OCI-LY7 (cell line): ENCODE measurements at places on chromosomes 16 and 17.

DNA sequence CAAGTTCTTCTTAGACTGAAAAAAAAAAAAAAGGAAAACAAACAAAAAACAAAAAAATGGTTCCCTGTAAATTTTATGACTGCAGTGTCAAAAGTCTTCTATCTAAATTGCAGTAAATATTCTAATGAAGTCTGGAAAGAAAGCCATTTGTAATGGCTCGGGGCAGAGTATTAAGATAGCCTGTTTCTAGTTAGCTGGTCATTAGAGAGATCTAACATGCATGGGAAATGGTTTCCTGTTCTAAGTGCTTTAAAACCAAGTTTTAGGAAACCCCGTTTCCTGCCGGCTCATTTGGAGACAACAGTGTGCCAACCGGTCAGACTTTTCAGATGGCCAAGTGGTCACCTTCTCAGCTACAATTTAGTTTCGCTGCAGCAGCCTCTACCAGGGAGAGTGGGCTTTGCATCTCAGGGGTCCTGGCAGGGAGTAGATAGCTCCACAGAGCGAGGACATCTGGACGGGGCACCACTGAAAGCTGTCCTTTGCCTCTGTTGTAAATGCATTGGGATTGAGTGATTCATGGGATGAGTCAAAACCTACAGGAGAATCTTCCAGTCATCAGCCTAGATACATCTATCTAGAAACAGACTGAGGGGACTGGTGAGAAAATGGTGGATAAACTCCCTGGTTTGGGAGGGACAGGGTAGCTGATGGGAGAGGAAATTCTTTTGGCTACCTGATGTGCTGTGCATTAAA is 473.2 kb upstream of the SALL1 start:
- DNase-seq: no peak

DNA sequence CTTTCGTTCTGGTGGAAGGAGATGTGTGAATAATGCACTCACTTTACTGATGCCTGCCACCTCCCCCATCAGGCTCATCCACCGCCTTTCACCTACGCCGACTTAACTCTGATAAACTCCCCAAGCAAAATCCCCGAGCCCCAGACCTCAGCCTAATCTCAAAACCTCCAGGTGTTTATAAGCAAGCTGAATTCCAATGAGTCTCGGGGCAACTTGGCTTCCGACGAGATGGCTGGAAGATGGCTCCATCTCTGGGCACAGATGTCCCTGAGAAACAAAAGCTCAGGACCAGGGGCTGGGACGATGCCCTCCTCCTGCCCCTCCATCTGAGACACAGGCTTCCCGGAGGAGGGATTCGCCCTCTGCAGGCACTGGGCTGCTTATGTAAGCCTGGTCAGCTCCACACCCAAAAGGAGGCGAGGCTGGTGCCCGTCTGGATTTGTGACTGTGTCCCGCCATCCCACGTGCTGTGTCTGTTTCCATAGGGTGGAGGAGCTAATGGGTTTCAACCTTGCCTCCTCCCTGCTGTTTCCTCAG is 386.4 kb upstream of the TNRC6C start:
- no peak for DNase-seq

- DNase-seq: peak; percentile 69
Observed at GRCh38 chr16:85659805-85660511, 28.8 kb downstream of the GINS2 start.

- DNase-seq: no peak
Observed at GRCh38 chr17:76554131-76554530, 14.3 kb downstream of the PRCD start.

GRCh38 chr17:2292100-2292499 is 11.5 kb downstream of the SMG6 start:
- no peak for DNase-seq

DNA sequence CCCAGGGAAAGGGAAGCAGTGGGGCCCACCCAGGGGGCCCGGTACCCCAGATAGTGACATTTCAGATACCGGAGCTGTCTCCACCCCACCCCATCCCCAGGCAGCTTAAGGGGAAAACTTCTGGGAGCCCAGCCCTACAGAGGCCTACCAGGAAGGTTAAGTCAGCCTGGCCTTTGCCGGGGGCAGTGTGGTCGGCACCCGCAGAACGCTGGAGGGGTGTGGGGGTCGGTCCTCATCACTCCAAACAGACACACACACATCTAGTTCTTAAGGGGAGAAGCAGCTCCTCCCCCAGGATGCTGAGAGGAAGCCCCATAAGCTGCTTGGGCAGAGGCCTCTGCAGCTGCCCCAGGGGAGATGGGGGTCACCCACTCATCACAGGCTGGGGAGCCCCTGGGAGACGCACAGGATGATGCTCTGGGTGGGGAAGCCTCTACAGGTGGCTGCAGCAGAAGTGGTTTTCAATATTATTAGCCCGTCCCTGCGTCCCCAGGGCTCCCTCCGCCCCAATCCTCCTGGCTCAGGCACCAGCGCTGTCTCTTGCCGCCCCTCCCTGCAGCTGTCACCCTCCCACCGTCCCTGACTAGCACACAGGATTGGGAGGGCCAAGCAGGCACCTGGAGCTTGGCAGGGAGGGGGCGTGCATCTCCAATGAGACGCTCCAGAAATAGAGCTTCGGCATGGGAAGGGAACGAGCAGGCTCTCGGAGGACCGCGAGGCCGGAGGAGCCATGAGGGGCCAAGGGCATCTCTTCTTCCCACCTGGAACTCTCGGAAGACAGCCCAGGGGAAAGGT is 1.4 kb upstream of the ABR start:
- peak; percentile 95 for DNase-seq

GRCh38 chr16:2686912-2687507 is 4.7 kb downstream of the KCTD5 start:
- peak; percentile 57 for DNase-seq

- no peak for DNase-seq
Observed at GRCh38 chr16:81552743-81553079, 108.1 kb downstream of the CMIP start.

GRCh38 chr17:1920948-1921351 is 91.1 kb downstream of the RPA1 start:
- no peak for DNase-seq

- no peak for DNase-seq
Observed at GRCh38 chr16:3819746-3820724, 60.5 kb downstream of the CREBBP start.

DNA sequence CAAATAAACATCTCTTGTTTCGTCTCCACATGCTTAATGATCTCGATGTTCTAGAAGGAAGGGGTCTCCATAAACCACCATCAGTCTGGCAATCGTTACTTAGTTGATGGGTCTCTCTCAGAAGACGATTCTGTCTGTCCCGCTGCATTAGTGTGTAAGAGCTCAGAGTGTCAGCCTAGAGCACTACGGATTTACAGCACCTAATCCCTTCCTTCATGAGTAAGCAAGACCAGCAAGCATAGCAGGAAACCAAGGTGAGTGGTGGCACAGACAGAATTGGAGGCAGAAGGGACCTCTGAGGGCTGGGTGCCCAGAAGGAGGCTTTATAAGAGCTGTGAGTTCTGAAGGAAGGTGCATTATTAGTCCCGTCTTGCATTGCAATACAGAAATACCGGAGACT is 440.1 kb downstream of the RBFOX1 start:
- no peak for DNase-seq

- DNase-seq: no peak
Observed at GRCh38 chr16:19406891-19407491, 10.7 kb upstream of the TMC5 start.

DNA sequence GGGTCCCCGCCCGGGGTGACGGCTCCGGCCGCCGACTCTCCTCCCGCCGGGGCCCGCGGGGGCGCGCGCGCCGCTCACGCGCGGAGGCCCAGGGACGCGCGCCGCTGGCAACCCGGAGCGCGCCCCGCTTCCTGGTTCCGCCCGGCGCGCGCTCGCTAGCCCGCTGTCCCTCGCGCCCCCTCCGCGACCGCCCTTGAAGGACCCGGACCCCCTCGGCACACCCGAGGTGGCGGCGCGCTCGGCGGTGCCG is at the start of gene STAT5B:
Gene STAT5B, minus strand, starts transcription at position 33 of the 250 bp plus-strand sequence. CDS start 44,264 bp downstream, outside the sequence.
- DNase-seq: peak; percentile 89

- DNase-seq: no peak
Observed at GRCh38 chr17:30429155-30429554, 48.1 kb upstream of the GOSR1 start.

DNA sequence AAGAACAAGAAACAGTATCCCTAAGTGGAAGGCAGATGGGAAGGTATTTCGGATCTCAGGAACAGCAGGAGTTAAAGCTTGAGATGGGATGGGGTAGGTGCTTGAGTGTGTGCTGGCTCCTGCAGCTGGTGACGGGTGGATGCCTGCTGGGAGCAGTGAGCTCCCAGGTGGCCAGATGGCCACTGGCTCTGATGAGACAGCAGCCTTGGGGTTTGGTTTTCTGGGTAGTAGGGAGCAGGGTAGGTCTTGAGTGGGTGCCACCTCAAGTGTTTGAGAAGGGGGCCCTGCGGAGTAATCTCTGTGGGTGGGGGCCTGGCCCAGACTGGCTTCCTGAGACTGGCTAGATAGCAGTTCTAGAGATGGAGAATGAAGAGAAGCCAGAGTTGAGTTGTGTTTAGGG is 10.3 kb downstream of the EPN2 start:
- no peak for DNase-seq

- peak; percentile 16 for DNase-seq
Observed at GRCh38 chr17:79192503-79193351, 118.1 kb downstream of the ENGASE start.

DNA sequence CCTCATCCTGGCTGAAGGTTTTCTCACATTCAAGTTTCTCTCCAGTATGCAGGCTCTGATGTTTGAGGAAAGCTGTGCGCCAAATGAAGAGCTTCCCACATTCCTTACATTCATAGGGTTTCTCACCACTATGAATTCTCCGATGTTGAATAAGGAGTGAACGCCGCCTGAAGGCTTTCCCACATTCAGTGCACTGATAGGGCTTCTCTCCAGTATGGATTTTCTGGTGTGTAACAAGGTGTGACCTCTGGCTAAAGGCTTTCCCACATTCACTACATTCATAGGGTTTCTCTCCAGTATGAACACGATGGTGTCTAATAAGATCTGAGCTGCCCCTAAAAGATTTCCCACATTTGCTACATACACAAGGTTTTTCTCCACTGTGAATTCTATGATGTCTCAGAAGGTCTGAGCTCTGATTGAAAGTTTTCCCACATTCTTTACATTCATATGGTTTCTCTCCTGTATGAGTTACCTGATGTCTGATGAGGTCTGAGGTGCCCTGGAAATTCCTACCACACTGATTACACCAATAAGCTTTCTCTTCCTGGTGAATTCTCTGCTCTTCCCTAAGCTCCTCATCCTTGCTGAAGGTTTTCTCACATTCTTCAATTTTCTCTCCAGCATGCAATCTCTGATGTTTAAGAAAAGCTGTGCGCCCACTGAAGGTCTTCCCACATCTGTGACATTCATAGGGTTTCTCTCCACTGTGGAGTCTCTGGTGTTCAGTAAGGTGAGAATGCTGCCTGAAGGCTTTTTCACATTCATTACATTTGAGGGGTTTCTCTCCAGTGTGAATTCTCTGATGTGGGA is 8.9 kb downstream of the ZNF594 start:
- no peak for DNase-seq

GRCh38 chr17:7216242-7217112 is 3.2 kb downstream of the DLG4 start:
- peak; percentile 22 for DNase-seq

GRCh38 chr17:50677851-50678375 is 29.8 kb downstream of the ANKRD40 start:
- no peak for DNase-seq

DNA sequence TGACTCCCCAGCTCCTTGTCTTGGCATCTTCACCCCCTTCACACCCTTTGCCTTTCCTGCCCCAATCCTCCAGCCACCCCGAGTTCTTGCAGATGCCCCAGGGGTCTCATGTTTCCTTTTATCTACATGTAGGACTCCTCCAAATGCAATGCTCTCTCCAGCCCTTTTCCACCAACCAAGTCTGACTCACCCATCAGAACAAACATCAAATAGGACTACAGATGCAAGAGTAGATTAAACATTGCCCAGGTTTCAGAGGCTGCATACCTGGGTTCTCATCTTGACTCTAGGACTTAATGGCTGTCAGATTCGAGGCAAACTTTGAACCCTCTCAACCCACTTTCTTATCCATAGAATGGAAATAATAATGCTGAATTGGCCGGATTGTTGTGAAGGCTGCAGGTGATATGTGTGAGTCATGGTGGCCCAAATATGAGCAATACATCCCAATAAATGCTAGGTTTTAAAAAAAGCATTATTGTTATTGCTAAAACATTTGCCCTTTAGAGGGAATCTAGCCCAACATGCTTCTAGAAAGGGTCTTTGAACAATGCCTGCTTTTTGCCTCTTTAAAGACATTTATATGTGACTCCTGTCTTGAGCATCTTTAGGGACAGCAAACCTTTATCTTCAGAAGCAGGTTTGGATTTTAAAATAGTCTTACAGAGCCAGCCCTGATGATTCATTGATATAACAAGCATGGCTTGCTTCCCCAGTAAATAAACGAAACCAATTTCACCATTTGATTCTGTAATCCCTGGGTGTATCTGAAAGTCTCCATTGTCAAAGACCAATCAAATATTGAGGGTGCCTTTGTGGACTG is 310.1 kb downstream of the FOXL1 start:
- DNase-seq: no peak

- DNase-seq: no peak
Observed at GRCh38 chr17:69555056-69555455, 140.6 kb downstream of the MAP2K6 start.

DNA sequence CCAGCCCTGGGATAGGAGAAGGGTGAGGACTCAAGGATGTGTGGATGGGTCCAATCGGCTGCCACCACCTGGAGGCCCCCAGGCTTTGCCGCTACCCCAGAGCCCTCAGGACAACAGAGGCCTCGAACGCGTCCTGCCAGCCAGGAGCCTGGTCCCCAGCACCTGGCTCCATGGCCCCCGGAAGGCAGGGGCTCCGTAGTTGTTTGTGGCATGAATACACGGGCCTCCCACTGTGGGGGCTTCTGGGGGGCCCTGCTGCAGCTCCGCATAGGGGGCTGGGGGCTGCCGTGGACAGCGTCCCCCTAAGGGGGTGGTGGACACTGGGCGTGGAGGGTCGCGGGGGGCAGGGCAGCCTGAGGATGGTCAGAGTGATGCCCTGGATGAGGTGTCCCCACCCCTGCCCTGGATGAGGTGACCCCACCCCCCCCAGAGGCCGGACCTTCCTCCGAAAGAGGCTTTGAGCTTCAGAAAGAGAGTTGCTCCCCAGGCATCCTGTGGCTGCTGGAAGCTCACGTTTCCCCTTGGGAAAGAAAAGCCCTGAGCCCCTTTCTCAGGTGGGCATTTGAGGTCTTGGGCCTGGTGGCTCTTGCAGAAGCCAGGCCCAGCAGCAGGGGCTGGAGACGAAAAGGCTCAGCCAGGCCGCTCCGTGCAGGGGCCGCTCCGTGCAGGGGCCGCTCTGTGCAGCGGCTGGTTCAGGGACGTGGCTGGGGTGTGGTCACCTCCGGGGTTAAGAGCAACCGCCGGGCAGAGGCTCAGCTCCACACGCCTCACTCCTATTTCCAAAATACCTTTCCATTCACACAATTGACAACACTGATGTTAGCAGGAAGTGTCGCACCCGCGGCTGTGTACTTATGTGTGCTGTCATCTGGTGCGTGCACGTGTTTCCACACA is 40.3 kb upstream of the GNG13 start:
- no peak for DNase-seq
